ENCODE measurements at places on chromosomes 7 and 10. TPM values are rescaled to one million over a fixed set of nuclear protein-coding genes. Genes with fewer than 3 reads are reported as not detected.

CTAGE4 gene
- total RNA-seq = not detected

PON3 gene
- total RNA-seq = 0.31 TPM

C10orf71 gene
- total RNA-seq = not detected

DNA sequence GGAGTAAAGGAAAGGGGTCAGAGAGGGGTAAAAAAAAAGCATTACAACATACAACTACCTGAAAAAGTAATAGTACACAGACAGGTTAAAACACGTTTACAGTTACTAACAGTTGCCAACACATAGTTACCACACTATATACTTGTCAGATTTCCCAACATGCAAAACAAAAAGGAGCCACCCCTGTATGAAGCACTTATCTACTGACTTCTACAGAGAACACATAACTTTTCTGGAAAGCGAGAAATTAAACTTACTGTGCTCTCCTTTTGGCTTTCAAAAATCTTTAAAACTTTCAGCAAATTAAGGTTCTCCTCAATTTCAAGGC is 2.1 kb downstream of the ABI1 start:
- no peak for ATAC-seq

DNA sequence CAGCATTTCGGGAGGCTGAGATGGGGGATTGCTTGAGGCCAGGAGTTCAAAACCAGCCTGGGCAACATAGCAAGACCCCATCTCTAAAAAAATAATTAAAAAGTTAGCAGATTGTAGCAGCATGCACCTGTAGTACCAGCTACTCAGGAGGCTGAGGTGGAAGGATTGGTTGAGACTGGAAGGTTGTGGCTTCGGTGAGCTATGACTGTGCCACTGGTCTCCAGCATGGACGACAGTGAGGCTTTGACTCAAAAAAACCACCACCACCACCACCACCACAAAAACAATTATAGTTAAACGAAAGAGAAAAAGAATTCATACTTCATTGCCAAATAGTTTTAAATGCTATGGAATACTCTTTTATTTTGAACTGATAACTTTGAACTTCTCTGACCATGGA is 63.4 kb downstream of the VTI1A start:
- ATAC-seq = no peak

- no peak for ATAC-seq
Observed at GRCh38 chr7:118858651-118859149, 634.2 kb downstream of the ANKRD7 start.

DNA sequence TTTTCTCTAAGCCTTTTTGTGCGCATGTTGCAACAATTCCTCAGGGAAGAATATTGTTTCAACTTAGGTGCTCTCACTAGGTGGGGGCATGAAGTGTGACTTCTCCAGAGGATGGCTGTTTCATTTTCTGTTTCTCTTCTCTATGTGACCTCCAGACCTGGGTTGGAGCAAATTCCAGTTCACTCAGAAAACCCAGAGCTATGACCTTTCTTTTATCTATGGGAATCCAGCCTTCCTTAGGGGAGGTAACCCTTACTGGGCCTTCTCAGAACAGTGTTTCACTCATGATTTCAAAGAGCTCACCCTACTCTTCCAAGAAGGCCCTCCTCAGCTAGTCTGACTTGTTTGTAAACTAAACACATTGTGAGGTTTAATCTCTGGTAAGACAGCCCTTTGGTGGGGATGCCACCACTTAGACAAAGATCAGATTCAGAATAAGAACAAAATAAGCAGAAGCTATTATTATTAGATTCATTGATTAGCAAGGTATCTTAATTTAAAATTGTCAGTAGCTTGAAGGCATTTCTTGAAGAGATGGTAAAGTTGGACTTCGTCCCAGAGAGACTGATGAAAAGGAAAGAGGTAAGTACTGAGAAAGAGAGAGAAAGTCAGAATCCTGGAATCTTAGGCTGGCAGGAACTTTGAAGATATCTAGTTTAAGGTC is 16.6 kb upstream of the TAS2R60 start:
- no peak for ATAC-seq

GRCh38 chr10:86401588-86402282 is 35.1 kb upstream of the GRID1 start:
- no peak for ATAC-seq

GRCh38 chr10:46998595-46998994 is 87.4 kb downstream of the PTPN20 start:
- ATAC-seq = no peak

DNA sequence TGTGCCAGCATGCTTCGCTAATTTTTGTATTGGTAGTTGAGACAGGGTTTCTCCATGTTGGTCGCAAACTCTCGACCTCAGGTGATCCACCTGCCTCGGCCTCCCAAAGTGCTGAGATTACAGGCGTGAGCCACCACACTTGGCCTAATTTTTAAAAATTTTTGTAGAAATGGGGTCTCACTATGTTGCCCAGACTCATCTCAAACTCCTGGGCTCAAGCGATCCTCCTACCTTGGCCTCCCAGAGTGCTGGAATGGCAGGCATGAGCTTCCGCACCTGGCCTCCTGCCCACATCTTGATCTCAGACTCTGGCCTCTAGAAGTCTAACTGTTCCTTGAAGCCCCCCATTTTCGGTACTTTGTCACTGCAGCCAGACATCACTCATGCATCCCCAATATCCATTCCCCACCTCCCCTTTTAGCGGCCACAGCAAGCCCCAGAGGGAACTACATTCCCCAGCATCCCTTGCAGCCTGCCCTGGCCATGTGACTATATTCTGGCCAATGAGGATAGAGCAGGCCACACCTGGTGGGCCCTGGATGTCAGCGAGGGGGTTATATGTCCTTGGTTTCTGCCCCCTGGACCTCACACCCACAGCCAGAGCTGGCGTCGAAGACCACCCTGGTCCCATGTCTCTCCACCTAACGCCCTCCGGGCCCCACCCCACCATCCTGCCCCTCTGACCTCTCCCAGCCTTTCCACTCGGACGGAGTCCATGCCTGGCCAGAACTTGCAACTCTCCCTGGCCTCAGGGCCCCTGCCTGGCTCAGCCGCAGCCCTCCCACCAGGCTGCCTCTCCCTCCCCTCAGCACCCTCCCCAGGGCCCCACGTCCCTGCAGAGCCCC is 33.8 kb downstream of the MICALL2 start:
- ATAC-seq = no peak

- no peak for ATAC-seq
Observed at GRCh38 chr10:48794074-48794473, 109.4 kb downstream of the WDFY4 start.
